Glomerular endothelial cell (primary cell): ENCODE measurements at places on chromosomes 4 and X. TPM values are rescaled to one million over a fixed set of nuclear protein-coding genes. Genes with fewer than 3 reads are reported as not detected.

GRCh38 chrX:132737743-132738142 lies 220.7 kb downstream of the HS6ST2 start:
- no peak for DNase-seq

DNA sequence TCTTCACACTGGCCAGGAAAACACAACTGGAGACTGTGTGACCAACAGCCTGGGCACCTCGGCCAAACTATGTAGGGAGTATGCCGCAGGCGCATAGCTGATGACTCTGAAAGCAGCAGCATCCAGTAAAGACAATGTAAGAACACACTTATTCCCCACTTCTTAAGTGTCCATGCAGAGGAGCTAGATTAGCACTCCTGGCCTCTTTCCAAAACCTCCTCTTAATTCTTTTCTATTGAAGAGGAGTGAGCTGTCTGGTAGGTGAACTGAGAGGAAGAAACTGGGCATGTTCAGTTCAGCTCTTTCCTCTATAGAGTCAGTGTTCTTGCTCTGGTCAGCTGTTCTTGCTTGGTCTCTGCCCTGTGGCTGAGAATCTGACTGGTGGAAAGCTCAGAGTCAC lies 21.1 kb downstream of the NMU start:
- no peak for DNase-seq

DNA sequence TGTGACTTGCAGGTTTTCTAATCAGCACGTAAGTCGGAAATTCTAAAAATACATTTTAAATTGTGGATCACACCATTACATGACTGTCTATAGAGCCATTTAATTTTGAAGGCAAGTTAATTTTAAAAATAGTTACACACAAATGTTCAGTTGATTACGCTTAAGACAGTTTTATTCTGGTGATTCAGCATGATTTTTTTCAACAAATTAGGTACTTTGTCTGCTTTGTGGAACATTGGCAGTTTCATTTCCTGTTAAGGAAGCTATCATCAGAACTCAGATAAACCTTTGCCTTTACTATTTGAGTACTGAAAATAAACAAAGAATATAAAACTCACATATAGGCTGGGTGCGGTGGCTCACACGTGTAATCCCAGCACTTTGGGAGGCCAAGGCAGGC lies 19.5 kb downstream of the SAT1 start:
- DNase-seq = no peak

GRCh38 chr4:42816189-42816879 lies 76.2 kb upstream of the GRXCR1 start:
- no peak for DNase-seq

- no peak for DNase-seq
Observed at GRCh38 chr4:100989401-100989800, 357.9 kb downstream of the PPP3CA start.

The MUC7 gene
- not detected in 2 replicates for total RNA-seq

The KLHL8 gene
- 2.9 and 5.1 TPM in 2 replicates for total RNA-seq
